Activated T-cell treated with anti-CD3 and anti-CD28 coated beads, Interleukin-2, amount 50 U/mL, for 48 hours (primary cell): ENCODE measurements at places on chromosomes 13 and 19.

GRCh38 chr19:44164327-44164672 lies 600 bp upstream of the ZNF226 start:
- DNase-seq: no peak

GRCh38 chr13:51373451-51373850 lies 34.0 kb downstream of the SERPINE3 start:
- DNase-seq: no peak

DNA sequence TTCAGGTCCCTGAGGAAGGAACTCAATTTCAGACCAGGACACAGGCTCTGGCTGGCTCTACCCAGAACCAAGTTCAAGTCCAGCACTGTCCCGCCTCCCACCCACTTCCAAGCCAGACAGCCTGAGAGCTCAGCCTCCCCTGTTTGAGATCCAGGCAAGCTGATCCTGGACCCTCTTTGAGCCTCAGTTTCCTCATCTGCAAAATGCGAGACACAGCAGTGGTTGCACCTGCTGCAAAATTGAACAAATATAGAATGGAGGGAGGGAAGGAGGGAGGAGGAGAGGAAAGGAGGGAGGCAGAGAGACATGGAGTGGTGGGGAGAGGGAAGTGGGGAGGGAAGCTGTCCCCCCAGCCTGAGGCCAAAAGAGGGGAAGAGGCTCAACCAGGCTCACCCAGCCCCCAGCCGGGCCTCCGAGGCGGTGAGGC lies 751 bp downstream of the TMEM221 start:
- DNase-seq: no peak

DNA sequence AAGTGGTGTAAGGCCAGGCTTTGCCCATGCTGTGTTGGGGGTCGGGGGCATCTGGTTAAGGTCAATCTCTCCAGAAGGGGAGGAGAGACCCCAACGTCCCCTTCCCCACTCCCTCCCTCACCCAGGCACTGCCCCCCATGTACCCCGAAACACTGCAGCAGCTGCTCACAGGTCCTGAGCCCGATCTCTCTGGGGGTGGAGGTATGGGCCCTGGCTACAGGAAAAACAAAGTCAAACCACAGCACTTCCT lies 10.2 kb downstream of the CAPN12 start:
- no peak for DNase-seq

DNA sequence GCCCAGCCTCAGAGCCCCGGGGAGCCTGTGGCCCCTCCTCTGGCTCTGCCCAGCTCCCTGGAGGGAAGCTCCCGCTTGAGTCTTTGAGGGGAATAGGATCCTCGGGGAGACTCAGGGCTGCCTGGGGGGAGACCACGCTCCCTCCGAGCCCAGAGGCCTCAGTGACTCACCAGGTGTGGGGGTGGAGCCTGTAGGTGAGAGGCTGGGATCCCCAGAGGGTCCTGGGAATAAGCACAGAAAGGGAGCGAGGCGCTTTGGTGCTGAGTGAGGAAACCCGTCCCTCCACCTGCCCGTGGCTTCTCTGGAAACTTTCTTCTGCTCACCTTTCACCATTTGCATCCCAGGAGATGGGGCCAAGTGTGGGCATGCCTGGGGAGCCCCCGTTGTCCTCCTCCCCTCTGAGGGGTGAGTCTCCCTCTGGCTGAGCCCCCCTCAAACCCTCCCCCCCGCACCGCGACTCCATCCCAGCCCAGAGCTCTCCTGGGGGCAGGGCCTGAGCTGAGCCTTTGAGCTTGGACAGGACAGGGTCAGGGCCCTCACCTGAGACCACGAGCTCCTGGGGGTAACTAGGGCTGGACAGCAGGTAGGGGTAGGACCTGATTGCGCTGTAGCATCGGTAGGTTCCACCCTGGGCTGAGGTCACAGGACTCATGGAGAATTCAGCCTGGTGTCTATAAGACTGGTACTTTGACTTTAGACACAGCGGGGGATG lies 2.7 kb downstream of the LILRB5 start:
- DNase-seq: no peak

GRCh38 chr19:44796701-44797115 lies 12.2 kb upstream of the BCAM start:
- no peak for DNase-seq

GRCh38 chr13:49246850-49247642 lies 679 bp upstream of the CDADC1 start:
- DNase-seq: no peak

DNA sequence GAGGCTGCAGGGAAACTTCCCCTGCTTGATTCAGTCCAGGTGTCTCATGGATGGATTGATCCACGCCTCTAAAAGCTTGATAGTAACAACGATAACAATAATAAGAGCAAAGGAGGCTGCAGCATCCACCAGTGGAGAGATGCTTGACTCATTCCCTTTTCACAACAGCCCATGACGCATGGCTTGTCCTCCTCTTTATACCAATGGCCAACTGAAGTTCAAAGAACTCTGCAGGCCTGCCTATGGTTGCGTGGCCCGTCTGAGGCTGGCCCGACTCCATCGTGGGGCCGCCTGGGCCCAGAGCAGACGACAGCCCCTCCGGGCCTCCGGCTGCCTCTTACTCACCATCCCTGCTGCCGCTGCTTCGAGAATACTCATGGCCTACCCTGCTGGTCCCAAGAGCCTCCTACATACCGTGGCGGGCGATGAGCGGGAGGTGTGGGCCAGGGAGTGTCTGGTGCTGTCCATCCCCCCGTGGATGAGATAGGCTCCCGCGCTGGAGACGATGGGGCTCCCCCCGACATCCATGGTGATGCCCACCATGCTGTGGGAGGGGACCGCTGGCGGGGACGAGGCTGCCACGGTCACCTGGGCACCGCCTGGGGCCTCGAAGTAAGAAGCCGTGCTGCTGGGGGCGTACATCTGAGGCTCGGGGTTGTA lies 61.8 kb upstream of the RANBP3 start:
- DNase-seq: no peak
